ENCODE measurements at places on chromosomes 13 and 19. TPM values are rescaled to one million over a fixed set of nuclear protein-coding genes. Genes with fewer than 3 reads are reported as not detected.
A peak's percentile ranks its signal among the peaks of the same experiment; 100 is the strongest.

ZNF540 gene
- total RNA-seq = 4.6 TPM

DNA sequence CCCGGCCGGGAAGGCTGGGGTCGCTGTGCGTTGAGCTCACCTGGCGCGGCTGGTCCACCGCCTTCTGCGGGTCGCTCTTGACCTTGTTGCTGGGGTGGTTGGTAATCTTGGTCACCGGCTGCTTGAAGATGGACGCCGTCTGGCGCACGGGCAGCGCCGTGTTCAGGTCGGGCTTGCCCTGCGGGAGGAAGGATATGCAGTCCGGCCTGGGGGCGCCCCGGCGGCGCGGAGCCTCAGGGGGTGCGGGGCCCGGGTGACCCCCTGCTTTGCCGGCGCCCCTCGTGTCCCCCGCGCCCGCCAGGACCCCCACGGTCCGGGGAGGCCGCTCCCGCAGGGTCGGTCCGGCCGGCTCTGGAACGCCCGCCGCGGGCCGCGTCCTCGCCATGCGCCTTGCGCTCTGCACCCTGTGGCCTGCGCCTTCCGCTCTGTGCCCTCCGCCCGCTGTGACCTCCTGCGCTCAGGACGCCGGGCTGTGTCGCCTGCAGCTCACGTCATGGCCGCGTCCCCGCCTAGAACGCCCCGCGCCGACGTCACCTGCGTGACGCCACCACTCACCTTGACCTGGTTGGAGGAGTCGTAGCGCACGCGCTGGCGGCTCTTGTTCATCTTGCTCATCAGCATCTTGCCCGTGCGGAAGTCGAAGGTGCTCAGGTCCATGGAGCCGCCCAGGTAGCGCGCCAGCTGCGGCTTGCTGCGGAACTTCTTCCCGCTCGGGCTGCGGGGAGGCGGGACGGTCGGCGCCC is 8.0 kb downstream of the MBD3 start:
- H3K27ac ChIP-seq = no peak overlapping the region
- no peaks in the 10 kb centered on the region for H3K27me3 ChIP-seq
- H3K4me3 ChIP-seq = no peak overlapping the region
- H3K36me3 ChIP-seq = peaks cover 52% of the 10 kb centered on the region

DNA sequence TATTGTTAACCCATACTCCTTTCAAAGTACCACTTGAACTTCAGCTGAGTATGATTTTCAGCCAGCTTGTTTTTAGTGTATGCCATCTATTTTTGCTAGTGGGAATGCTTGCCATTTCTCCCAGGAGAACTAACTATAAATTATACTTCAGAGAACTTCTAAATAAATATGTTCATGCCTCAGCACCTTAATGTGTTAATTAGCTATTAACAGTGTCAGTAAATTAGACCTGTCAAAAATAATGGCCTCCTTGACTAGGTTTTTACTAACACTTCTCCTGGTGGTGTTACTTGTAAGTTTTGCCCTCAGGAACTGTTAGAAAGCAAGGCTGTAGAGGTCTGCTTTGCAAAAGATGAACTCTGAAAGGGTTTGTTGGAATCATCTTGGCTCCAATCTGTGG is 4.5 kb downstream of the CLDN10 start:
- peaks cover 27% of the 10 kb centered on the region for H3K27me3 ChIP-seq
- H3K27ac ChIP-seq = no peak overlapping the region
- no peak for DNase-seq
- no peaks in the 10 kb centered on the region for H3K36me3 ChIP-seq
- H3K4me1 ChIP-seq = peaks cover 8% of the 10 kb centered on the region

GRCh38 chr19:50556282-50557008 is 11.8 kb downstream of the LRRC4B start:
- DNase-seq = peak; percentile 81
- peaks cover 6% of the 10 kb centered on the region for H3K4me1 ChIP-seq
- no peak overlapping the region for H3K27ac ChIP-seq
- peaks cover 61% of the 10 kb centered on the region for H3K27me3 ChIP-seq
- H3K36me3 ChIP-seq = no peaks in the 10 kb centered on the region

DNA sequence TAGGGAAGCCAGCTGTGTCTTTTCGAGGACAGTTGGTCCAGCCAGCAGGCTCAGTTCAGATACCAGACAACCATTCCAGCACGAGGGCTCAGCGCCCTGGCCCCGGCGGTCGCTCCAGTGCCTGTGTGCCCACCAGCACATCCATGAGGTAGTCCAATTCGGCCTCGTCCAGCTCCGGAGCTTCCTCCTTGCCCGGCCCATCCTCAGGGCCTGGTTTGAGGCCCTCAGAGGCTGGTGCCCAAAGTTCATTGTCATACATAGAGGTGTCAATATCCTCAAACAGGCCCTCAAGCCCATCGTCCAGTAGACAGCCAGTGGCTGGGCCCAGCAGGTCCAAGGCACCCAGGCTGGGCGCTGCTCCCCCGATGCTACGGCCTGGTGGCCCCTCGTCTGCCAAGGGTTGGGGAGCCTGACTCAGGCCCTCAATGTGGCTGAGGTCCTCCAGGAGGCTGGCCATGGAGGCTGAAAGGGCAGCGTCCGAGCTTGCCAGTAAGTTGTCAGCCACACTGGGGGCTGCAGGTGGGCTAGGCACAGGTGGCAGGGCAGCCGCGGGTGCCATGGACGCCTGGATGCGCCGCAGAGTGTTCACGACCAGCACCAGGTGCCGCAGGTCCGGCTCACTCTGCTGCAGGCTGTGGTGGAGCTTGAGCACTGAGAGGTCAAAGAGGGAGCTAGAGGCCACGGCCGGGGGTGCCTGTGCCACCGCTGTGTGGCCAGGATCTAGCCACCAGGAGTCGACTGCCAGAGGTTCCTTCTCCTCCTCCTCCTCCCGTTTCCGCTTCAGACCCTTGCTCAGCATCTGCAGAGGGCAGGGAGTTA is 2.8 kb downstream of the SERTAD1 start:
- peaks cover 57% of the 10 kb centered on the region for H3K4me1 ChIP-seq
- H3K27ac ChIP-seq = peak overlapping the region; percentile 98
- DNase-seq = no peak

Measured in lower lobe of right lung (tissue), 2 donors.